ENCODE measurements at places on chromosomes 16 and 17.

- no peak for DNase-seq
Observed at GRCh38 chr17:77867308-77867781, 91.2 kb upstream of the TNRC6C start.

GRCh38 chr16:31466381-31466841 lies 5.5 kb upstream of the TGFB1I1 start:
- no peak for DNase-seq

- DNase-seq: no peak
Observed at GRCh38 chr16:11575223-11575589, 11.5 kb downstream of the LITAF start.

- peak; percentile 14 for DNase-seq
Observed at GRCh38 chr17:66713533-66714042, 121.3 kb upstream of the CACNG5 start.

DNA sequence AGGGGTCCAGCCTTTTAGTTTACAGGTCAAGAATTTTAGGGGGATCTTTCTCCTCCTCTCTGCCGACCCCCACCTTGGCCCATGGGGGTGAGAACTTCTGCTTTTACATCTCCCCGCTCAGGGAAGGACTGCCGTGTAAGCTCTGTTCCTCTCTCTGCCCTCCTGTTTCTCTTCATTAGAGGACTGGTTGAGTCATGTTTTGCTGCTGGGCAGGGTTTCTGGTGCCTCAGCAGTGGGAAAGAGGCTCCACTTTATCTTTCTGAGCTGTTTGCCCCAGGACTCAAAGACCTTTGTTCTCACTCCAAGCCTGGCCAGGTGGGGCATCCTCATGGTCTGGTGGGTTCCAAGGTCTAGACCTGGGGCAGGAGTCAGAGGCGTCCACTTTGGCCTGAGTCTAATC lies 93.0 kb downstream of the UTP18 start:
- no peak for DNase-seq
